ENCODE measurements at places on chromosomes 2 and 18.

DNA sequence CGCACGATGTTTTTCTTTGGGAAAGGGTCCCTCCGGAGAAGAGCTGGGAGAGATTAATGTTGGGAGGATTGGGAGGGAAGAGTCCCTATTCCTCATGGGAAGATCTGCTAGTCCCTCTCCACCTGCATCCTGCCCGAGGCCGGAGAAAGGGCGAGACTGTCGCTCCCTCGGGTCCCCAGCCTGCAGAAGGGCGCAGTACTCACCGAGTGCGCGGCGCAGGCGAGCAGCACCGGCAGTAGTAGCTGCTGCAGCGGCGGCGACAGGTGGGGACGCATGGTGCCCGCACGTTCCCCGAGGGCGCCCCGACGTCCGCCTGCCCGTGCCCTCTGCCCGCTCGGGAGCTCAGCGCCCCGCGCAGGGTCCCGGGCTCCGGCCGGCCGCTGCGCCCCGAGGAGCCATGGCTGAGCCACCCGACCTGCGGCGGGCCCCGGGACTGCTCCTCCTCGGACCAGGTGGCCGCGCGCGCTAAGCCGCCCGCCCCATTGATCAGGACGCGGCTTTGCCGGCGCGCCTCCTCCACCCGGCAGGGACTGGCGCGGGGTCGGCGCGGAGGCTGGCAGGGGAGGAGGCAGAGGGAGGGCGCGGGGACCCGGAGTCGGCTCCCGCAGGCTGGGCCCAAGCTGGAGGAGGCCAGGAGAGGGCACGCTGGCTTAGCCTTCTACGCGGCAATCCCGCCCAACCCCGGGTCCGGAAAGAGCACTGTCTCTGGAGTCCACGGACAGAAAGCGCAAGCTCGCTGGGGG, at the start of gene SCTR:
TSS of gene SCTR (minus strand) at position 532 of the 743 bp plus-strand sequence. CDS start at position 275, 257 bp downstream.
- no peak for DNase-seq

DNA sequence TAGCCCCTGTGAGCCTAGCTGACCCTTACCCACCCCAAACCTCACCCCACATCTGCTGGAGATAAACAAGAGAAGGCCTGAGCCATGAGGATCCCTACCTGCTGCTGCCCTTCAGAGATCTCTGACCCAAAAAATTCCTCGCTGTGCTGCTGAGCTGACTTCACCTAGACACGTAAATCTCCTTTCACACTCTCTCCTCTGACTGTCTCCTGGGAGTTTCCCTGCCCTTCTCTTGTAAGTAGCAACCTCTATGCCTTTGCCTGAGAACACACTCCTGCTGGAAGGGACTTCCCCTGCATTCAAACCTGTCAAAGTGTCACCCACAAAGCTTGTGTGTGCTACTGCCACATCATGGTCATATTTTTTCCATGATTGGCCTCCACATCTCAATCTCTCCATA, 134.2 kb upstream of the NOL4 start:
- DNase-seq: no peak

DNA sequence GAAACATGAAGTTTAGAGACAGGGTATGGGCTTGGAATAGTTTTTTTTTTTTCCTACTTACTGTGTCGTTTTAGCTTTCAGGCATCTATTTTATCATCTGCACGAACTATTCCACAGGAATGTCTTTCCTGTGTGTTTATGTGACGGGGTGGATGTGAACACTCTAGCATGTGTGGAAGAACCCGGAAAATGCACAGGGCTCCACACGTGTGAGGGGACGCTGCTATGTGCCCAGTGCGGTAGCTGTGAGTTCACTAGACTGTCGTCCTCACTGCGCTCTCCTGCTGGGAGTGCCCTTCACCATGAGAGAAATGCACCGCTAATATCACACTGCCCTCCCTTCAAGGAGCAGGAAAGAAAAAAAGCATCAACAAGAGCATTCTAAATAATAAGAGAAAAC, 250.8 kb upstream of the PXDN start:
- DNase-seq: no peak

DNA sequence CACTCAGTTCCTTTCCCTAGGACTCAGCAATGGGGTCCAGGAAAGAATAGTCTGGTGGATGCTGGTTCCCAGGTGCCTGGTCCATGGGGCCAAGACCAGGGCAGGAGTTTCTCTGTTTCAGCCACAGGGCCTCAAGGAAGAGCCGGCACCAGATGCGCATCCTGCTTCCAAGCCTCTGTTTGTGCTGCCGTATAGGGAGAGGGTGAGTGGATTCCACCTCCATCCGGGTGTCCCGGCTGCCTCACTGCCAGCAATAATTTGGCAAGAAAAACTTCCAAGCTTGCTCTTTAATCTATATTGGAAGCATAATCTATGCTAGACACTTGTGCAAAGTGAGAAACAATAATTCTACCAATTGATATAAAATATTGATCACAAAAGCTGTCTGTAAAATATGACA, 261.2 kb upstream of the HS6ST1 start:
- DNase-seq: no peak

GRCh38 chr2:120301284-120301683, 44.7 kb upstream of the INHBB start:
- DNase-seq: no peak

Measured in NCI-H146 (cell line).